ENCODE measurements at places on chromosomes 11 and 22.

DNA sequence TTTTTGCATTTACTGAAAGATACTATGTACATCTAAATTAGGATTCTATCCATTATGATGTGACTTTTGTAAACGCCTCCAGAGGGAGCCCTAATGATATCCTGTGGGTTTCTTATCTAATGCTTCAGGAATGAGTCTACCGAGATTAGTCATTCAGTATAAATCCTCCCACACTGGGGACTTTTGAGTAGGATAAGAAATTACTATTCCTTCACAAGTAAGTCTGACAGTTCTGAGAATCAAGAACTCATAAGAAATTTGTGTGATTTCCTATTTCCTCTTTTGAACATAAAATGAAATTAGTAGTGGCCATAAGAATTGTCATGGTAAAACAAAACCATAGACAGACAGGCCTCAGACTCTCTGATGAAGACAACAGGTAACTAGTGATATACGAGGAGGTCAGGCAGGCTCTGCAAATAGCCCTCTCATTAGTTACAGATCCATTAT, 10.0 kb upstream of the OR5M1 start:
- no peak for DNase-seq

DNA sequence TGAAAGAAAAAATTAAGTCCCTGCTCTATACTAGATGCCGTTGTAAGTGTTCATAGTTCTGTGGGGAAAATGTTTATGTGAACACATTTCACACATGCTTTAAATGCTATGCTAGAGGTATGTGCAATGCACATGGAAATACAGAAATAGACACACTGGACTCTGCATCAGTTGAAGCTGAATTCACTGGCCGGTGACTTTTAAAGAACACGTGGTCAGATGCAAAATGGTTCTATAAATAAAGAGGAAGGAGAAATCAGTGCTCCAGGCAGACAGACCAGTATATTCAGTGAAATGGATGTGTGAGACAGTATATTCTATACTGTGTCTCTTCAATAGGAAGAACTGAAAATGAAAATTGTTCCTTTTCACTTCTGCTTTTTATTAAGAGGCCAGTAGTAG, 29.9 kb downstream of the TRPC6 start:
- no peak for DNase-seq

- no peak for DNase-seq
These were observed 14.9 kb upstream of the HBE1 start for GRCh38 chr11:5284637-5285036.

- no peak for DNase-seq
These were observed 590.7 kb downstream of the TBC1D22A start for GRCh38 chr22:47352920-47353700.

DNA sequence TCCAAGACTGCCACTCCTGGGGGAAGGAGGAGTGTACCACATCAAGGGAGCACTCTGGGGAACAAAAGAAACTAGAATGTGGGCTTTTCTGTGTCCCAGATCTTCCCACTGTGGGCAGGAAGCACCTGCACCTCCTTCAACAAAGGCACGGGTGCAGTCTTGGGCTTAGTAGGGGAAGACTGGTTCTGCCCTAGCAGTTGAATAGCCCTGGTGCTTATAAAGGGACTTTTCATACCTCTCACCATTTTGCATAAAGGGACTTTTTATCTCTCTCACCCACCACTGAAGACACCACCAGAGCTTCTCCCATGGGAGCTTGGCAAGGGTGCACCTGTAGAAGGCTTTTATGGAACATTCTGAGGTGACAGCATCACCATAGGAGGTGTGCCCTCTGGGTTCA, 65.8 kb upstream of the MS4A8 start:
- DNase-seq: no peak

- DNase-seq: no peak
These were observed 6.0 kb upstream of the SLC7A4 start for GRCh38 chr22:21038405-21038804.

GRCh38 chr22:20256027-20256426, 12.1 kb downstream of the RTN4R start:
- no peak for DNase-seq

DNA sequence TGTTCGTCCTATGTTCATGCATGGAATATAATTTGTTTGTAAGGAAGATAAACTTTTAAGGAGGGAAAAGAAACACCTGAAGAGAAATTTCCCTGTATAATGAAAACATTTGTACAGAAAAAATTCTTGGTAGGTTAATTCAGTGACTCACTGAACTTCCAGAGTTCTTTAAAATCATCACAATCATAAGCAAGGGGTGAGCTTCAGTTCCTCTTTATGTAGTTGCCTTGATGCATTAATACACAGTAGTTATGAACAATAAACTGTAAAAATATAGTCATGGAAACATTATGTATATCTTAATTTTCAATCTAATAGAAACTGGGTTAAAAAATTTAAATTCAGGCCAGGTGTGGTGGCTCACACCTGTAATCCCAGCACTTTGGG, 1.1 kb upstream of the C11orf65 start:
- no peak for DNase-seq

DNA sequence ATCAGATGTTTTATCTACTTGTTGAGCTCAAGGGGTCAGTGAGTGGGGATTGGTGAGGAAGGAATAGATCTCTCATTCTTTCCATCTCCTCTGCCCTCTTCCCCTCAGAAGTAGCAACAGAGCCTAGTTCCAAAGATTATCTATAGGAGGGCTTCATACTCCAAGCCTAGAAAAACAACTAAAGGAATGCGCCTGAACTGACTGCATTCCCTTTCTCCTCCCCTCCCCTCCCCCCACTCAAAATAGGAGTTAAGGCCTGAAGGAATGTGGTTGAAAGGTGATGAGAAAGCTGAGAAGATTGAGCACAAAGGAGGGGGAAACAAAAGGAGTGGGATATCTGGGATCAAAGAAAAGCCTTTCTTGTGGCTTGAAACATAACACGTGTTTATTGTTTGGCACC, 10.5 kb downstream of the EMSY start:
- no peak for DNase-seq

DNA sequence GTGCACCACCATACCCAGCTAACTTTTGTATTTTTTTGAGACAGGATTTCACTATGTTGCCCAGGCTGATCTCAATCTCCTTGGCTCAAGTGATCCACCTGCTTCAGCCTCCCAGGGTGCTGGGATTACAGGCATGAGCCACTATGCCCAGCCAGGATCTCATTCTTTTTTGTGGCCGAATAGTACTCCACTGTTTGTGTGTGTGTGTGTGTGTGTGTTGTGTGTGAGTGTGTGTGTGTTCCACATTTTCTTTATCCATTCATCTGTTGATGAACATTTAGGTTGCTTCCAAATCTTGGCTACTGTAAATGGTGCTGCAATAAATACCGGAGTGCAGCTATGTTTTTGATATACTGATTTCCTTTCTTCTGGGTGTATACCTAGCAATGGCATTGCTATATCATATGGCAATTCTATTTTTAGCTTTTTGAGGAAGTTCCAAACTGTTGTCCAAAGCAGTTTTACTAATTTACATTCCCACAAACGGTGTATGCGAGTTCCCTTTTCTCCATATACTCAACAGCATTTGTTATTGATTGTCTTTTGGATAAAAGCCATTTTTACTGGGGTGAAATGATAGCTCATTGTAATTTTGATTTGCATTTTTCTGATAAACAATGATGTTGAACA, 105.4 kb downstream of the TTC28 start:
- no peak for DNase-seq

DNA sequence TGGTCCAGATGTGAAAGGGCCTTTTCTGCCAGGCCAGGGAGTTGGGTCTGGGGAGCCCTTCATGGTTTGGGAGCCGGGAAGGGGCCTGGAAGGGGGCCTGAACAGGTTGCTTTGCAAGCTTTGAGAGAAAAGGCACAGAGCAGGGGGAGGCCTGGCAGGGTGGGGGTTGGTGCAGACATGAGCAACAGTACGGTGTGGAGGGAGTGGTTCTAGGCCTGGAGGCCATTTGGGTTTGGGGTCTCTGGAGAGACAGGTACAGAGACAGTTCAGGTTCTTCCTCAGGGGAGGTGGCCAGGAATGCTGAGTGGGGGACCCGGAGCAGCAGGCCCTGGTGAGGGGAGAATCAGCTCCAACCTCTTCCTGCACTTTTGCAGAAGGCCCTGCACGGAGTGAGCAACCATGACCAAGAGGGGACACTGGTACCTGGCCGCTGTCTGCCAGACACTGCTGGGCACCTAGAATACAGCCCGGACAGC, 1.4 kb downstream of the KDELR3 start:
- DNase-seq: no peak

- DNase-seq: no peak
These were observed 16.2 kb upstream of the ZNRF3 start for GRCh38 chr22:28867191-28867590.

DNA sequence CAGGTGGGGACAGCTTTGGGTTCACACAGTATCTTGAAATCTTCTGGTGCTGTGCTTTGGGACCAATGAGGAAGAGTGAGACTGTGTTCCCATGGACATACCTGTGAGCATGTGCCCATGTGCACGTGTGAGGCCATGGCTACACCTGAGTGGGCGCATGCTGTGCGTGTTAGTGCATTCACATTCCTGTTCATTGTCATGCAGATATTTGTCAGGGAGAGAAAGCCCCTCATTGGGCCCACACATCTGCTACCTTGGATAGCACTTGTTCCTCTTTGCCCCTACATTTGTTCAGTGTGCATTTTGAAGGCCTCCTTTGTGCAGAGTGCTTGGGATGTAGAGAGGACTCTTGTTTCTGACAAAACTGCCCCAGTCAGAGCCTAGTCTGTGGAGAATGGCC, 154.3 kb upstream of the E2F8 start:
- no peak for DNase-seq

- DNase-seq: no peak
These were observed 43.6 kb downstream of the PPARA start for GRCh38 chr22:46193898-46194310.

All from psoas muscle (tissue), 8 donors.